SIG-M5 (cell line): ENCODE measurements at places on chromosomes 6 and 20.

DNA sequence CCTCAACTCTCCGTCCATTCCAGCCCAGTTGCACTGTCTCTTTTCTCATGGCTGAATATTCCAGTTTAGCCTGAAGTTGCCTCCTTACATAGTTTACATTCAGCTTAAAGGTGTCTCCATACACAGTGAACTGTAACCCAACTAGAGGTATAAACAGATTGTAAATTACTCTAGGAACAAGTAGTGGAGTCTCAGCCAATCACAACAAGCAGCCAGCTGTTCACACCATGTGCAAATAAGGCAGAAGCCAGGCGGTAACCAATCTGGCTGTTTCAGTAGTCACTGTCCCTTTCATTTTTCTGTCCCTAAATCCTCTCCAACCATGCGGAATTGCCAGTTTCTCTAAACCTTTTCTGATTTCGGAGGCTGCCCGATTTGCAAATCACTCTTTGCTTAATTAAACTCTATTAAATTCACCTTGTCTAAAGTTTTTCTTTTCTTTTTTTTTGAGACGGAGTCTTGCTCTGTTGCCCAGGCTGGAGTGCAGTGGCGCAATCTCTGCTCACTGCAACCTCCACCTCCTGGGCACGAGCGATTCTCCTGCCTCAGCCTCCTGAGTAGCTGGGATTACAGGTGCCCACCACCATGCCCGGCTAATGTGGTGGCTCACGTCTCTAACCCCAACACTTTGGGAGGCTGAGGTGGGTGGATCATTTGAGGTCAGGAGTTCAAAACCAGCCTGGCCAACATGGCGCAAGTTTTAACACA is 37.6 kb upstream of the GFOD1 start:
- DNase-seq = no peak

DNA sequence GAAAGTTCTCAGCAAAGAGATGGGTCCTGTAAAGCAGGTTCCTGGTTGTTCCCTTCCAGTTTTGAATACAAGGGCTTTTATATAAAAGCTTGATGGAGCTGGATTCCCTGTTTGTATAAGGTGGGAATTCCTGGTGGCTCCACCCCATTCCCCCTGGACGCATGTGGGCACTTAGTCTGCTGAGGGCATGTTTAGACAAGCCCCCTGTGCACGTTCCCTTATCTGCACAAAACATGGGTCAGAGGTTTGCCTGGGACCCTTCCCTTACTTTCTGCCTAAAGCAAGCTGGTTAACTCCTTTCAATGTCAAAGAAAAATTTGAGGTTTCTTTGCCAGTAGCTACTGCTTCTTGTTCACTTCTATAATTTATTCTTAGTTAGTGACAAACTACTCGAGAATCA is 181.1 kb downstream of the BCKDHB start:
- DNase-seq = no peak

GRCh38 chr6:116396441-116396840 is 25.7 kb downstream of the DSE start:
- no peak for DNase-seq

DNA sequence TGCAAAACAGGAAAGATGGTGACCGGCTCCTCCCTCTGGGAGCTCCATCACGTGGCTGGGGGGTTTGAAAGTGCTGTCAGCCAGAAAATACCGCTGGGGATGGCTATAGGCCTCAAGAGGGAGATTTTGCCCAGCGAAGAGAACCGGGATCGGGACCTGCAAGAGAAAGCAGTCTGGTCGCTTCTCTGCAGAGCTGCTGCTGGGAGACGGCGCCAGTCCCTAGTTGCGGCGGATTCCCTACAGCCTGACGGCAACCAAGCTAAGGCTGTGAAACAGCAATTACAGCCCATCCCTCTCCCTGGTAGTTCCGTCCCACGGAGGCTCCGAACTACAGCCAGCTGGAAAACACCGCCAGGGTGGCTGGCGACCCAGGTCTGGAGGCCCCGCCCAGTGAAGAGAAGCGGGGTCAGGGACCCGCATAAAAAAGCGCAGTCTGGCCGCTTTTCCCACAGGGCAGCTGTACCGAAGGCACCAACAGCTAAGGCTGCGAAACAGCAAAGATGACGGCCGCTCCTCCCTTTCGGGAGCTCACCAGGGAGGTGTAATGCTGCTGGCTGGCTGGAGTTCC is 238.1 kb upstream of the IRAK1BP1 start:
- no peak for DNase-seq

GRCh38 chr6:33822575-33823395 is 19.0 kb upstream of the MLN start:
- DNase-seq = no peak
